ENCODE measurements at places on chromosomes 12 and 14.

GRCh38 chr12:1634149-1634548 lies 5.1 kb downstream of the WNT5B start:
- no peak for DNase-seq

- no peak for DNase-seq
Measured at GRCh38 chr12:42807766-42808165, 218.2 kb upstream of the PRICKLE1 start.

GRCh38 chr14:34571771-34572170 lies 32.3 kb upstream of the EAPP start:
- DNase-seq, result no peak

DNA sequence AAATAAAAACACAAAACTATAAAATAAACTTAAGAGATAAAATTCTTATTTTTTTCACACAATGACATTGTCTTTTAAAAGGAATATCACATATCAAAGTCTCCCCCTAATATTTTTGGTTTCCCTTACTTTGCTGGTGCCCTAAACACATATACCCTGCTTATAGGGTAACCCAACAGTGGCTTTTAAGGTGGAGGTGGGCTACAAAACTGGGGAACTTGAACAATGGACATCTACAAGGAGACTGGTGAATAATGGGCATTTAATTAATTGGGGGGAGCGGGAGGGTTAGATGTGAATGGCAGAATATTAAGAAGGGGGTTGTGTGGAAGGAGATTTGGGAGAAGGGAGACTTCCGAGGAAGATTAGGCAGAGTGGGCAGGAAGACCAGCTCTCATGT lies 9.6 kb downstream of the B4GALNT1 start:
- no peak for DNase-seq

DNA sequence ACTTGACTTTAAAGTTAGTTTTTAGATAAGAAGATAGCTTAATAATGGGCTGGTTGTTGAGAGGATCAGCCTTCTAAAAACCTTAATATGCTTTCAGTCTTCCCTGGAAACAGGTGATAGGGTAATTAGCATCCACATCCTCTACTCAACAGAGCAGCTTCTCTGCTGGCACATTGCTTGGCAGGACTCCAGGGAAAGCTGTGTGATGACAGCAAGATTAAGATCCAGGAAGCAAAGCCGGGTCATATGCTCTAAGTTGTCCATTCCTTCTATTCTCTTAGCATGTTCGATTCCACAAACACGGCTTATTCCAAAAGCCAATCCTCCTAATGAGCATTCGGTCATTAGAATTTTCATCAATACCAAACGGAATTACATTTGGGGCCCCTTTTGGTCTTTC lies 87.0 kb downstream of the HMGA2 start:
- DNase-seq, result no peak

GRCh38 chr12:109719123-109720022 lies 5.7 kb downstream of the FAM222A start:
- no peak for DNase-seq

- no peak for DNase-seq
Measured at GRCh38 chr12:113678223-113679119, 206.8 kb upstream of the LHX5 start.

DNA sequence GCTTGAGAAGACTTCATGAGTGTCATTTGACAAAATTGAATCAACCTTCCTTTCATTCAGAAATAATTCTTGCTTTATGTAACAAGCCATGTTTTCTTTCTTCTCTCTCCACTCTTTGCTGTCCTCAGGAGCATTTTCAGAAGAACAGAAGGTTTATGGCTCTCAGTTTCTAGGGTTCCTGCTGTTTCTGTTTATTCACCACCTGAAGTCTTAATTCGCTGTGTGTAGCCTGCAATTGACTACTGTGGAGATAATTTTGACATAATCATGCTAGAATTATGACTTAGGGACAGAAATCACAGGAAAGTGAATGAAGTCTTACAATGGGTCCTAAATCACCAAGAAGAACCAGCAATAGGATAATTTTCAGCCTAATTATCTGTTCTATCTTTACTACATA lies 7.2 kb upstream of the PLEKHG7 start:
- DNase-seq, result no peak

DNA sequence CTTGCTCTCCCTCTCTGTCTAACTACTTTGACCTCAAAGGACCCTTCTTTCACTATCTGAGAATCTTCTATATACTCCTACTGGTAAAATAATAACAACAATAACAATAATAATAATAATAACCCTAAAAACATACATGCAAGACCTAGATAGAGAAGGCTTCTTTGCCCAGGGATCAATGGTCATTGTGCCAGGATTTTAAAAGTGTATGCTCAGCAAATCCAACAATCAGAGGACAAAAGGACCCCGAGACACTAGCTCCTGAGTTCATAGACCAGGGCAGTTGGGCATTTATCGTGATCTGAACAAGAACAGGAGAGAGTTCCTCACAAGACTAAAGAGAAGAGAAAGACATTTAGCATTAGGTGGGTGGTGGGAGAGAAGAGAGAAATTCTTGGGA lies 358.5 kb downstream of the DAD1 start:
- DNase-seq, result no peak

DNA sequence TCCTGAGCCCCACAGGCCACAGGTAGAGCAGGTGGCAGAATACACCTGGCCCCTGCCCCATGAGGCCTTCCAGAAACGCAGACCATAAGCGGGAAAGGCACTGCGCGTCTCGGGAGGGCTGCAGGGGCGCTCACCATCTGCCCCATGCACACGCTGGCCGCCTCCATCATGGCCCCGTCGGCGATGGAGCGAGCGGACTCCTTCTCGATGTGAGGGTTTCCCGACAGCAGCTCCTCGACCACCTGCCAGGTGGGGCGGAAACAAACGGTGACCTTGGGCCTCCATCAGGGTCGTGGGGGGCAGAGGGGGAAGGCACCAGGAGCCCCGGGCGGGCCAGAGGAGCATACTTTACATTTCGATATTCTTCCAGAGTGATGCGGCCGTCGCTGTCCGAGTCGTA lies 52.8 kb downstream of the TESC start:
- no peak for DNase-seq

DNA sequence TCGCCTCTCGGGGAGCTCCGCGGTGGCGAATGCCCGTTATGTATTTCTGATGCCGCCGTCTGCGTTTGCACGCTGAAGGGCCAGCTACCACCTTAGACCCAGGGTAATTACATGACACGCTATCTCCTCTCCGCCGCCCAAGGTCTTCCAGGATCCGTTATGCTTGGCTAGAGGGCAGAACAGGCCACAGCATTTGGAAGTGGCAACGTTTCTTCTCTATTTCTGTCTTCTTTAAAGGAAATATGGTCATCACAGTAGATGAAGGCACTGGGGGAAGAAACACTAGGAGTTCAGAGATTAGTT lies 861 bp upstream of the MDGA2 start:
- DNase-seq, result no peak

DNA sequence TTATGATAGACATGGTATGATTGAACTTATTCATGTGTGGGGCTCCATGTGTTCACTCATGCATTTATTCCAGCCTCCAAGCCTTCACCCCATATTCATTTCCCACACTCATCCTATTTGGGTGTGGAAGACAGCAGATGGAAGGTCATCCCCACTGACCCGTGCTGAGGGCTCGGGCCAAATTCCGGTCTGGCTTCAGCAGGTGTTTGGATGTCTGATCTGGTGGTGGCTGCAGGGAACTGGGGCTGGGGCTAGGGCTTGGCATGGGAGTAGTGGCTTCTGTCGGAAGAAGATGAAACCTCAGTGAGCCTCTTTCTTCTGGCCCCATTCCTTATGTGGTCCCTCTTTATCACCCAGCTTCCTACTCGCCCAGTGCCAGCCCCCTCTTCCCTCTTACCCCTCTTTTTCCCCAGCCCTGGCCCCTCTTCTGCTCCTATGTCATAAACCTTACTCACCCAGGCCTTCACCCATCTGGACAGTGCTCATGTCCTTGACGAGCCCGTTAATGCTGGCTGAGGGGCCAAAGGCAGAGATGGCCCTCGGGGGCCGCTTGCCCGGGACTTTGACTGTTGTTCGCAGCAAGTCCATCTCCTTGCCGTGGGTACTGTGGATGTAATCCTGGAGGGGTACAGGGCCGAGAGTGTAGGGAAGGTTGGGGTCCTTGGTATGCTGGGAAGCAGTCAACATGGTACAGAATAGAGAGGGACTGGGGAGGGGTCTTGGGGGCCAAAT lies 8.0 kb downstream of the AGAP2 start:
- DNase-seq, result no peak

- DNase-seq, result no peak
Measured at GRCh38 chr12:49428793-49429192, 61.5 kb downstream of the SPATS2 start.

- no peak for DNase-seq
Measured at GRCh38 chr12:62400135-62400534, 66.5 kb upstream of the MON2 start.

DNA sequence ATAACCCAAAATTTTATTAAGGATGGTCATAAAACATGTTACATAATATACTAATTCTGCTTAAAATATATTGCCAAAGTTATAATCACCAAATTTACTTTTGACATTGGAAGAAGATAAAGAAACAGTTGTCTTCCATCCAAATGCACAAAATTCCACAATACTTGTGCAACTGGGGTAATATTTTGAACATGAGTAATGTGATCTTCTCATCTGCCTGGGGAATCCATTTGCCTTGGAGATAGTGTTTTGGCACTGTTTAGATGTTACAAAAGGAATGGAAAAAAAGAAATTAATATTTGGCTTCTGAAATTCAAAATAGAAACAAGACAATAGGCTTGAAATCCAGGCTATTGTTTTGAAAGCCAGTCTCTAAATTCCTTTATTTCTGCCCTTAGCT lies 9.1 kb downstream of the GPR19 start:
- no peak for DNase-seq

DNA sequence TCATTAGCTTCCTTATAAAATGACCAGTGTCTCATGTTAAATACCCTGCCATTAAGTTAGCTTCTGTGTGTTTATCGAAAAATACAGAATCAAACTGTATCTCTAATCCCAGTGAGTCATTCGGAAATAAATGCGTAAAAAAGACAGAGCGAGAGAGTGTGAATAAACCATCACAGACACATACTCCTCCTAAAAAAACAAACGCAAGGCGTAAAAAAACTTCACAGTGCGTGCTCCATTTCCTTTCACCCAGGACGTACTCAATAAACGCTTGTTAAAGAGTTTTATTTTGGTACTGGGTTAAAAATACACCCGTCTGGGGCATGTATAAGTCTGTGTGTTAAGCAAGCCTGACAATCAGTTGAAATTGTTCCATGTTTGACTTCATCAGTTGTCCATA lies 58.8 kb upstream of the ISM2 start:
- DNase-seq, result no peak

GRCh38 chr14:74628418-74628817 lies 16.4 kb upstream of the LTBP2 start:
- no peak for DNase-seq

GRCh38 chr14:73710737-73711136 lies 3.4 kb downstream of the PNMA1 start:
- DNase-seq, result no peak

- DNase-seq, result no peak
Measured at GRCh38 chr12:54352891-54353874, 11.1 kb downstream of the GPR84 start.

DNA sequence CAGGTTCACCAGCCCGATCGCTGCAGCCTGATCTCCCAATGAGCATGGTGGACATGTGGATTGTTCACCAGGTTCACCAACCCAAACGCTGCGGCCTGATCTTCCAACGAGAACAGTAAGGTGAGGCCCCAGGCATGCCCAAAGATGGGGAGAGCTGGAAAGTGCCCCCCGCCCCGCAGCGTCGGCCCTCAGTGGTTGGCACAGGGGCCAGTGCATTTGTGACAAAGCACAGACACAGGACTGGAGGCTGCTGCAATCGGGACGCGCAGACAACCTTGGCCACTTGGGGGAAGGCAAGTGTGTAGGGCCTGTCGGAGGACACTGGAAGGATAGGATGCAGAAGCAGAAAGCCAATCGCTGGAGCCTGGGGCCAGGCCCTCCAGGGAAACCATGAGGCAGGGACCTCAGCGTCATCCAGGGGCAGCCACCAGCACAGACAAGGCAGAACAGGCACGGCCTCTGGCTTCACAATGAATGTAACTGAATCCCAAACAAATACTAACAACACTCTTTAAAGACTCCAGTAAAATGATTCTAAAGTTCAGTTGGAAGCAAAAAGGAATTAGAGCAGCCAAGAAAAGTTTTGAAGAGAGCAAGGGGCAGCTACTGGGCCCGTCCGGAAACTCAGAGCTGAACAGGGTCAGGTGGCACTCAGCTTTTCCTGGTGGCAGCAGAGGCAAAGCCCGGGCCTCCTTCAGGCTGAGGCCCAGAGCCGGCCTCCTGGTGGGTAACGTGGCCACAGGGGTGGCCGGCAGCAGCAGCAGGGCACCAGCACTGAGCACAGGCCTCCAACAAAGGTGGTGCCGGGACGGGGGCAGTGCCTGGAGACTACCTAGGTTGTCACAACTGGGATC lies 13.3 kb downstream of the BRF1 start:
- DNase-seq, result no peak

GRCh38 chr12:21695986-21696385 lies 38.3 kb upstream of the LDHB start:
- DNase-seq, result no peak

- no peak for DNase-seq
Measured at GRCh38 chr12:12839873-12840579, 26.9 kb downstream of the DDX47 start.

DNA sequence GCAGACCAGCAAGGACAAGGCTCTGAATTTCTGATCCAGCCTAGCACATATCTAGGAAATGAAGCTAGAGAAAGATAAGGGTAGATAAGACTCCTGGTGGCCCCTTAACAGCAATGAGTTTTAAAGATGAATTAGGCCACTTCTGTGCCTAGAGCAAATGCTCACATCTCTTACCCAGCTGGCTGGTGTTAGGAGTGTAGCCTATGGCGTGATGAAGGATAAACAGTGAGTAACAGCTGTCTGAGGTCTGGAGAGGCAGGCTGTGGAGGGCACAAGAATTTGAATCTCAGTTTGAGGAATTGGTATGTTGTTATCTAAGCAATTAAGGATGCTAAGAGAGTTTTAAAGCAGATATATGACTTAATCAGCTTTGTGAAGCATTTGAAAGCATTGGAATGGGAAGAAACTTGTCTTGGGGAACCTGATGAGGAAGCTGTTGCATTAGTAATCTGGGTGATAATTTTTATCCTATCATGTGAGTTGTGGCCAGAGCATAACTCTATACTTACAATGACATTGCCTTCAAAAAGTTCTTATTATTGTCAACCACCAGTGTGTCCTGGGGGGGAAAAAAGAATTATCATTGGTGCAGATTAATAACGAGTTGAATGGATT lies 161.8 kb downstream of the SRGAP1 start:
- DNase-seq, result no peak

DNA sequence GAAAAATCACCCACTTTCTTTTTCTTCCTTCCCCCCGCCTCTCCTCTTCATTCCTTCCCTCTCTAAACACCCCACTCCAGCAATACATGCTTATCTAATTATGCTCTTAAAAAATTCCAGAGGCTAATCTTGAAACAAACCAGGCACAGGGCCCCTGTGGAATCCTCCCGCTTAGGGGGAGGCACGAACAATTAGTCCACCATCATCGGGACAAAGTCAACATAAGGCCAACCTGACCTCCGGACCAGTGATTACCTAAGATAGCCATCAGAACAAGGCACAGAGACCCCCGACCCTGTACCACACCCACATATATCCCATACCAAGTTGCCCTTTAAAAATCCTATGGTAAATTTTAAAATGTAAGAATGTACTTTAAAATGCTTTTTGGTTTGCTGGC lies 47.1 kb downstream of the KIF21A start:
- no peak for DNase-seq

GRCh38 chr12:70590051-70590450 lies 47.2 kb downstream of the PTPRB start:
- peak; percentile 46 for DNase-seq

Data from stimulated activated CD4-positive, alpha-beta T cell treated with anti-CD3 and anti-CD28 coated beads, Interleukin-4, amount 100 ng/mL, for 24 hours (primary cell).